ENCODE measurements at places on chromosomes 2 and 18.

DNA sequence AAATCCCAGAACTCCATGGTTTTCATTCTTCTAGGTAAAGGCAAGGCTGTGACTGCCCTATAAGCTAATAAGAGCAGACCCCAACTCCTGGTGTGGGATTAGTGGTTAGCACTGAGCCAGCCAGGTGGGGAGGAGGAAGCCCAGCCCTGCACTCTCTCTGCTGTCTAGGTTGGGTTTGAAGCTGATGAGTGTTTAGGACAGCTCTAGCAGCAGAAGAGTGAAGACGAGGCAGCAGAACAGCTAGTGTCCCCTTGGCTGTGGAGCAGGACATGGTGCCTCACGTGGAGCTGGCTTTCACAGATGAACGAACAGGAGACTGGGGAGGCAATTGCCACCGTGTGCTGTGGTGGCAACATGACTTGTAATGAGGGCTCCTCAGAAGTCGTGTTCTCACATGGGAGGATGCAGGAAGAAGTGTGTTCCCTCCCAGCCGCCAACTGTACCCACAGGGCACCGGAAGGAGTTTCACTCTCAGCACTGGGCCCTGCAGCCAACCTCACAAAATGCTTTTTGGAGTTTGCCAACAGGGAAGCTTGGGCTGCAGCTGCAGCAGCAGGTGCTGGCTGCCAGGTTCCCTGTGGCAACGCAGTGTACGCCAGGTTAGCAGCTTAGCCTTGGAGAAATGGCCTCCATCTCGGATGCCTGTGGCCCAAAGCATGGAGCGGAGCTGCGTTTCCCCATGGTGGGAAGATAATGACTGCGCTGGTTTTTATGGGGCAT is 328.2 kb downstream of the SETBP1 start:
- no peak for DNase-seq

GRCh38 chr18:3848316-3848715 is 398.3 kb downstream of the TGIF1 start:
- no peak for DNase-seq

GRCh38 chr2:137998503-137998902 is 34.2 kb downstream of the HNMT start:
- DNase-seq = no peak

DNA sequence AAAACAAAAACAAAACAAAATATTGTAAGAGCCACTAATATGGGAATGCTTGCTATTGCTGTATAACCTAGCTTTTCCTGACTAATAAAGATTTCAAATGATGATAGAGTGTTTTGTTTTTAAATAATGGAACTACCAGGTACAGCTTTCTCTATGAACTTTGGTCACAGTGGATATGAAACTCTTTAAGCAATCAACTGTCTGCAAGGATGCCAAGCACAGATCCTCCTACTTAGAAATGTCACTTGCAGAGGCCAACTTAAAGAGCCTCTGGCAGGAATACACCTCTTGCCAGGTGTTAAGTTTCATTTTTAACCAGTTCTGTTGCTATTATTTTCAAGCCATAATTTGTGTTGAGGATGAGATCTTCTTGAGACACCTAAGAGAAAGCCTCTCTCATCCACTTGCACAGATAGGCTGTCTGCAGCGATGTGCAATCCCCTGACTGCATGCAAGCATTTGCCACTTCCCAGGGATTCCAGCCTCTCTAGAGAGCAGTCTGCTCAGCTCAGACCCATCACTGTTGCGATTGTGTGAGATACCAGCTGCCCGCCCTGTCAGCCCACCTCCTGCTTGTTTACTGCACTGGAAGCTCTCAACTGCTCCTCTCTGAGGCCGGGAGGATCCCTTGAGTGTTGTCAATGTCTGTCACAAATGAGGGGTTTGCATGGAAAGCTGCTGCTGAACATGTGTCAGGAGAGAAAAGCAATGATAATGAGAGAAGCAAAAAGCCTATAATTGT is 86.1 kb upstream of the SCG2 start:
- DNase-seq = no peak

GRCh38 chr18:57035590-57035989 is 111.3 kb upstream of the BOD1L2 start:
- no peak for DNase-seq

DNA sequence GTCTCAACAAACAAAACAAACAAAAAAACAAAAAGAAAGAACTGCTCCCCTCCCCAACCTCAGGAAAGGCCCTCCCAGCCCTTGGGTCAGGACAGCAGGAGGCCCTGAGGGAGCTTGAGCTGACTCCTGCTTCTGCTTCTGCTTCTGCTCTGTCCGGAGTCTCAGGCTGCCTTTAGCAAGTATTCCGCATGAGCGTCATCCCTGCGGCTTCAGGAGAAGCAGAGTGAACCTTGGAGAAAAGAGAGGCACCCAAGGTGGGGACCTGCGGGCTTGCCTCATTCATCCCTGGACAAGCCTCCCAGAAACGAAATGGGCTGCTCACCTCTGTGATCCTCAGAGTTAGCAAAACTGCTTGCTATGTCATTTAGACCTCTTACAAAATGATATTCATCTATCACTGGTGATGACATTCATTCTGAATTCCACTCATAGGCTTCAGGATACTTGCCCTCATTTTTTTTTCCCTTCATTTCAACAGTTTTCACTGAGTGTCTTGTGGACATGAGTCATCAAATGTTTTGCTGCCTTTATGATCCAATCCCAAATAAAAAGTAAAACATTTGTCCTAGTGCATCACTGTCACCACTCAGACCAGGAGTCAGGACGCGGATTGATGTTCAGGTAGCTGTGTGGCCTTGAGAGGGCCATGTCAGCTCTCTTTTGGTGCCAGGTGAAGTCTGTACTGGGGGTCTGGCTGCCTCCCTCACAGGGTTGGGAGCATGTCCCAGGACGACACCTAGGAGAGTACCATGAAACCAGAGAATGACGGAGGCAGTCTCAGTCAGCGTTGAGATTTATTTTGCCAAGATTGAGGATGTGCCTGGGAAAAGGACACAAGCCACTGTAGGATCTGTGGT is 51.7 kb downstream of the IMPA2 start:
- no peak for DNase-seq

- DNase-seq = no peak
Observed at GRCh38 chr18:58144671-58145285, 100.8 kb downstream of the NEDD4L start.

DNA sequence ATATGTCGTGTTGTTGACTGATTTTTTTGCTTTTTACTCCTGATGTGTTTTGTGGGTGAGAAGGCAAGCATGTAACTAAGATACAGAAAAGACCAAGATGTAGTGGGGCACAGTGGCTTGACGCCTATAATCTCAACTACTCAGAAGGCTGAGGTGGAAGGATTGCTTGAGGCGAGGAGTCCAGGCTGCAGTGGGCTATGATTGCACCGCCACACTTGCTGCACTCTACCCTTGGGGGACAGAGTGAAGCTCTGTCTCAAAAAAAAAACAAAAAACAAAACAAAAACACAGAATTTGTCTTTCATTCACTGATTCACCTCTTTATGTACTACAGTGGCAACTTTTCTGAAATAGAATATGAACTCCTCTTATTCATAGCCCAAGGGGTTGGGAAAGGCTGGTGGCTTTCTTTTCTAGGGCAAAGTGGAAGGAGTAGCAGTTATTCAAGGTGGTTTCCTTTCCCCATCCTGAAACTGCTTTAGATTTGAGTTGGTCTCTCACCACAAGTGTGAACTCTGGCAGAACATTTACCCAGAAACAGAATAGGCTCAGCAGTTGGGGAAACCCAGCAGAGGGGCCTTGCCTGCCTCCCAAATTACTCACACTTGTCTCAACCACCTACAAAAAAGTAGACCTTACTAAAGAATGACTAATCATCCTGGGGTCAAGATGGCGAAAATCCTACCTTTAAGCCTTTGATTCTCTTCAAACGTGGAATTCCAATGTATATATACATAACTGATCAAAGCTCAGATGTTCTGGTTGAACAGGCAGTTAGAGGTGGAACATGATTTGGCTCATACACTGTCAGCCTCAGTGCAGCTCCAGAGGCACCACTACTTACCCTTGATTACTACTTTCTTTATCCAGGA is 6.5 kb downstream of the TANK start:
- DNase-seq = no peak

DNA sequence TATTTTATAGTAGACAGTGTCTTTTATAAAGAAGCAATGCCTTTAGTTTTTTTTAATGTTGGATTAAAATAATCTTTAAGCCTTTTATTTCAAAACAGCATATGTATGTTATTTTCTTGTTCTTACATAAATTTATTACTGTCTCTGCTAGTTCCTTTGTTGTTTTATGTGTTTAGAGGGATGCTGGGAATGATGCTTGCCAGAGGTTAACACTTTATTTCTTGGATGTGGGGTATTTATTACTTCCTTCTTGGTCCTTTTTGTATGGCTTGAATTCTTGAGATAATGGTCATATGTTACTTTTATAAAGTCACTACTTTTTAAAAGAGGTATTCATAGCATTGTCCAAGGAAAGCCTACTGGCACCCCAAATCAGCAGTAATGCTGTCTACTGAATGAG is 63.1 kb downstream of the ANKRD12 start:
- DNase-seq = no peak

GRCh38 chr2:37458133-37458532 is 113.7 kb downstream of the QPCT start:
- DNase-seq = no peak

DNA sequence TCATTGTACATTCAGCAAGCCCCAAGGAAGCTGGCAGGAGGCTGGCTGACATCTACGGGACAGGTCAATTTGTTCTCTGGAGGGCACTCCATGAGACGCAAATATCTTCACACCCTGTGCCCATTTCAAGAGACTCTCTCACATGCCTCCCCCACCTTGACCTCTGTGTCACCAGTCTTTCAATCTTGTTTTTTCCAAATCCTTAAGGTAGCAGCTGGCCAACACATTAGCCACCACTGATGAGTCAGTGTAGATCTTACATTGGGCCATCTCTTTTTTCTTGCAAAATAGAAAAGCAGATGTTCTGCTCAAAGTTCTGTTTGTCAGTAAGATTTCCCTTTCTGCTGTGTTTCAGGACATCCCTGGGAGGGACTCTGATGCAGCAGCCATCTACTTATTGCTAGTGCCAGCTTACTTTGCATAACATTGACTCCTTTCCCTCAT is 1.7 kb upstream of the DPP4 start:
- DNase-seq = no peak

- DNase-seq = no peak
Observed at GRCh38 chr18:48608581-48608980, 69.8 kb downstream of the CTIF start.

GRCh38 chr2:114040826-114041225 is 150.9 kb downstream of the ACTR3 start:
- DNase-seq = no peak

DNA sequence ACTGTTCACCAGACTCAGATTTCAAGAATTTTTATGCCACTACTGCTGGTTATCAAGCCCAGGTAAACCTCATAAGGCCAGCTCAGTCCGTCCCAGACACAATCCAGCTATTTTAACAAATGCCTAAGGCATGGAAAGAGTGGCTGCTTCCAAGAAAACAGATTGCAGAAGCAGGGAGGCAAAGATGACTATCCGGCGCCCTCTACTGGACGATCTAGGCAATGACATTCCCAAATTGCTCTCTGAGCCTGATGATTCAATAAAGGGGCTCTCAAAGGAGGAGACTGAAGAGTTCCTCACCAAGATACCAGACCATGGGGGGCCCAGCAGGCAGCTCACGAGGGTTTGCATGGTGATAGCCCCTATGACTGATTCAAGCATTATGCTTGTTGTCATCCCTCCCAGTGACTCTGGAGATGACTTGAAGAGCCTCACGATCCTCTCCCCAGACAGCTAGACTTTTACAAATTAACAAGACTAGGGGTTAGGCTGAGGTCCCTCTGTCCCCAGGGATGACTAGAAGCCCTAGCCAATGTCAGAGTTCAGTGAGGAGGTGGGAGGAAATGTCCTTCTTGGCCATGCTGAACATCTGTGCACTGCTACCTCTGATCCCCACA is 25.0 kb downstream of the SERPINB8 start:
- DNase-seq = peak; percentile 45

DNA sequence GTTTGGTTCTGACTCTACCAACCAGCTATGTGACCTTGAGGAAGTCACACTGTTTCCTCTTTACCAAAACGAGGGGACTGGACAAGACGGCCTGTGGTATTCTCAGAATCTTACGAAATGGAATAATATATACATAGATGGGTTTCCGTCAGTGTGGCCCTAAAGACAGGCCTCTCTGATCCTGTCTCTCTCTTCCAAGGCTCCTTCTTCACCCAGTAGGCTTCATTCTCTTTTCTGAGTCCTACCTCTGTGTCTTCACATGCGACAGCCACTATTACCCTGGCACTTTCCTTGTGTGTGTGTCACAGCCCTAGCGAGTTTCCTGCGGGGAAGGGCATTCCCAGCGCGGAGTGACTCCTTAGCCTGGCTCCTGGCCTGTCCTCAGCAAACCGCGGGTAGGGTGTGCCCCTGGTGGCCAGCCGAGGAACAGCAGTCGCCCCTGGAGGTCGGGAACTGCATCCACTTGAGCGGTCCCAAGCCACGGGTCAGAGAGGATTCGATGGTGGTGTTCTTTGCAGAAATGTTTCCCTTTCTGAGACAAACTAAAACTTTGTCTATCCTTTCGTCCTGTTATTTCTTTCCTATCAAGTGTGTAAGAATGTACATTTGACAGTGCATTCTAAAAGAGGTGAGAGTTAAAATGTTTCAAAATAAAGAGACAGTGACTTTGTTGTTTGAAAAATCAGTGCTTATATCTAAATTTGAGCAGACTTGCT is 63.3 kb downstream of the RAB31 start:
- DNase-seq = peak; percentile 42

DNA sequence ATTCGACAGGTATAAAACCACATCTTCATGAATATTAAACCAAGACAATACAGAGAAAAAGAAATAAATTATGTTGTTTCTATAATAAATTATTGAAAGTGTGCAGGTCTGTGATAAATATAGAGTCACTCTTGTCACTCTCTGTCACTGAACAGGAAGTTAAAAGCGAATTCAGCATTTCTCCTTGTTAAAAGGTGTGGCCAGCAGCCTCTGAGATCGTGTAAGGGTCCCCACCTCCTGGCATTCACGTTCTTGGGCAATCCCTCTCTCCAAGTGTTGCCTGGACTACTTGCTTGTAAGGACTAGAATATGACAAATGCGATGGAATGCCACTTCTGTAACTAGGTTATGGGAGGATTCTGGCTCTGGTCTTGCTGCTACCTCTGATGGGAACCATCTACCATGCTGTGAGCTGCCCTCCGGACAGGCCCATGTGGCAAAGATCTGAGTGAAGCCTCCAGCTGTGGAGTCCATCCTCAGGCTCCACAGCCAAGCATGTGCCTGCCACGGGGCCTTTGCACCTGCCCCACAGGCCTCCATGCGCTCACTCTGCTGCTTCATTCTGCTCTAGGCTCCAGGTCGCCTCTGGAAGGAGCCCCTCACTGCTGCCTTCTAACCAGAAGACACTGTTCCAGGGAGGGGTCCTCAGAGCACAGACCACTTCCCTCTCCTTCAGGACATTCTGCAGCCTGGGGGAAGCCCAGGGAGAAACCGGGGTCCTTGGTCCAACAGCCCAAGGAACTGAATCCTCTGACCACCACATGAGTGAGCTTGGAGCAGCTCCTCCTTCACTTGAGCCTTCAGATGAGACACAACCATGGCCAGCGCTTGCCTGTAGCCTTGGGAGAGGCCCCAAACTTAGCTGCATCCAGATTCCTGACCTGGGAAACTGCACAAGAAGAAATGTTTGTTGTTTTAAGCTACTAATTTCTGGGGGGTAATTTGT is 202.9 kb upstream of the HDAC4 start:
- no peak for DNase-seq
